Panc1 (cell line): ENCODE measurements at places on chromosomes 4 and X.

- DNase-seq: no peak
Observed at GRCh38 chr4:77127215-77127614, 29.8 kb upstream of the CCNG2 start.

DNA sequence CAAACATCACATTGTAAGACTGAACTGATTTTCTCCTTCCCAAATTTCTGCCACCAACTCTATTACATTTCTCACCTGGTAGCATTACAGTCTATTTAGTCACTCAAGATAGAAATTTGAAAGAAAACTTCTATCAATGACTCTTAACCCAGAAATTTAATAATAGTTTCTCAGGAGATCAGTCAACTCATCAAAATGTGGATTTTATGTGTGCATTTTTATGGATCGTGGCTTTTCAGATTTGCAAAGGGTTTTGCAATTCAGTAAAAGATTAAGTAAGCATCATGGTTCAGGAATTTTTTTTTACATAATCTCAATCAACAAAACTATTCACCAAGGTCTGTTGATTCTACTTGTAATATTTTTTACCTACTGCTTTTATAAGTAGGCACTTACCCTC, 111.1 kb downstream of the CFAP299 start:
- no peak for DNase-seq

DNA sequence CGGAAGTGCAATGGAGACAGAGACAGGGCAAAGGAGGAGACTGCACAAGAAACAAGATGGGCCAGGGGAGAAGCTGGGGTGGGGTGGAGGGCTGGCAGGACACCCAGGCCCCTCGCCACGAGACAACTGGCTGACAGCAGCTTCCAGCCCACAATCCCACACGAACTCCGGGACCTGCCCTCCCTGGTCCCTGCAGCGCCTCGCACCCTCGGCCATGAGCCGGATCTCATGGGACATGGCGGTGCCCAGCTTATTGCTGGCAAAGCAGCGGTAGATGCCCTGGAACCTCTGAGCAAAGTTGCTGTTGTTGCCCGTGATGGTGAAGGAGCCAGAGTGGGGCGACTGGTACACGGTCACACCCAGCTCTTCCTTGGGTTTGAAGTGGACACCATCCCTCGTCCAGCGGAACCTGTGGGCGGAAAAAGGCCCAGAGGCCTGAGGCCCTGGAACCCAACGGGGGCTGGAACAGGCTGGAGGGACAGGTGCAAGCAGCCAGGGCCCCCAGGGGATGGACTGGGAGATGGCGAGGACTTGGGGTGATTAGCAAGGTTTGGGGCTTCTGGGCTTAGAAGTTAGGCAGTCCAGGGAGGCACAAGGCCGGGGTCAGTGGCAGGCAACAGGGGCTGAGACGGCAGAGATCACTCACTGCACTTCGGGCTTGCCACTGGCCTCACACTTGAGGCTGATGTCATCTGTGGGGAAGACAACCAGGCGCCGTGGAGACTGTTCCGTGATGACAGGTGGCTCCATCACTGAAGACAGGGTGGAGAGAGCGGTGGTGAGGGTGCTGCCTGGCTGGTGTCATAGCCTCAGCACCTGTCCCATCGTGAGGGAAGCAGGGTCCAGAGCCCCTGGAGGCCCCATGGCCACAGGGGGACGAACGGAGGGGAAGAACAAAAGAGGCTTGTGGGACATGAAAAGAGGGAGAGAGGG, 13.8 kb downstream of the L1CAM start:
- no peak for DNase-seq

- DNase-seq: no peak
Observed at GRCh38 chrX:155577682-155578081, 35.1 kb downstream of the TMLHE start.

DNA sequence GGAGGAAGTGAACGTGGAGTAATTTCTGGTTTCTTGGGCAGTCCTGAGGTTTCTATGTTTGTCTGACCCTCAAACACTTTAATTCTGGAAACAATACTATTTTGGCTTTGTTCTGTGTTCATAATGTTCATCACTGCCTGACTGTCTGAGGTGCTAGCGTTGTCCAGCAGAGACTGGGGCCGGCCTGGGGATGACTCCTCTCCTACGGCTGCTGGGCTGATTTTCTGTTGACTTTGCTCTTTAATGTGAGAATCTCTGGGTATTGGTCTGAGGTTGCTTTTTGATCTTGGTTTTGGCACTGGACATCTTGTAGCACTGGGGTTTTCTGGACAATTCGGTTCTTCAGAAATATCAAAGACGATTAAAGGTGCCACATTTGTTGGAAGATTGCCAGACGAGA, 75.8 kb downstream of the RPS3A start:
- no peak for DNase-seq

DNA sequence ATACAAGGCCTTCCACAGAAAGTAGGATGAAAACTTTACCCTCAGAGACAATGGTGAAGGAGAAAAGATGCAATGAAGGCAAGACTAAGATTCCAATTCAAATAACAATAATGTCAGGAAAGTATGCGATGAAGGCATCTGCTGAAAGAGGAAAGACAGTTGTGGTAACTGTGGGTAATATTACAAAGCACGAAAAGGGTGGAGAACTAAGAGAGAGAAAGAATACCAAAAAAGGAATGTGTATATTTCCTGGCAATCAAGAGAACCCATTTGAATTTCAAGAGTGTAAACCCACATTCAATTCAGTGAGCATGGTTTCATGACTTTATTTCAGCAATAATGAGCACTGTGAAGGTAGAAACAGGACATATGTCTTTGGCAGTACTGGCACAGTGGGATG, 225.5 kb downstream of the PALLD start:
- DNase-seq: no peak

GRCh38 chrX:44842550-44843317, 1.1 kb upstream of the DUSP21 start:
- DNase-seq: peak; percentile 25

- DNase-seq: no peak
Observed at GRCh38 chr4:73211968-73212367, 46.6 kb downstream of the ANKRD17 start.

DNA sequence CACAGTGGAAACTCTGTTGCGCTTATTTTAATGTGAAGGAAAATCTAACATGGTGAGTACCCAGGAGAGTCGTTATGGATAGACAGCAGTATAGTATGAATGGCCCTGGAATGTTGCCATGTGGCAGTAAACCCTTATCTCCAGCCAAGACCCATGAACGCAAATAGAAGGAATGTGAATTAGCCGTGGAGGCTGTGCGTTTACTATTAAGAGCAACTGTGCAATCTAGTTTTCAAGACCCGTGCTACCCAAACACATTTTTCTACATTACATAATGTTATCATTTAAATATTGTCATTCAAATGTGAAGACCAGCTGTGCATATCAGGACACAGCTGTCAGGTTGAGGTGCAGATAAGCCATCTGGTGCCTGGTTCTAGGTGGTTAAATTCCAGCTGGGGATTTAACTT, 13.3 kb upstream of the AGA start:
- DNase-seq: no peak

- DNase-seq: no peak
Observed at GRCh38 chr4:176319151-176319703, 539 bp upstream of the SPCS3 start.

DNA sequence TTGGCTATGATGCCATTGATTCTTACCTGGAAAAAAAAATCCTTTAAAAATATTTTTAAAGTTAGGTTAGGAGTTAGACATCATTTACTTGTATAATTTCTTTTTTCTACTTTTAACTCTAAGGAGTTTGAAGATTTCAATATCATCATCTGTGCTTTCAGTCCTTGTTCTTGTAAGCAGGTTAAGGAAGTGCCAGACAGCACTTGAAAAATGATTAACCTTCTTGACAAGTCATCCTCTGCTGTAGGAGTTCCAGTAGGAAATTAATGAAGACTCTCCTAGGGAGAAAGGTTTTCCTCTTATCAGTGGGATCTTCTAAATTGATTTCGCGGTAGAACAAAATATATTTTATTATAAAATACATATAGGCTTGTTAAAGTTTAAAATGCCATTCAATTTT, 29.1 kb upstream of the ANAPC4 start:
- DNase-seq: no peak

DNA sequence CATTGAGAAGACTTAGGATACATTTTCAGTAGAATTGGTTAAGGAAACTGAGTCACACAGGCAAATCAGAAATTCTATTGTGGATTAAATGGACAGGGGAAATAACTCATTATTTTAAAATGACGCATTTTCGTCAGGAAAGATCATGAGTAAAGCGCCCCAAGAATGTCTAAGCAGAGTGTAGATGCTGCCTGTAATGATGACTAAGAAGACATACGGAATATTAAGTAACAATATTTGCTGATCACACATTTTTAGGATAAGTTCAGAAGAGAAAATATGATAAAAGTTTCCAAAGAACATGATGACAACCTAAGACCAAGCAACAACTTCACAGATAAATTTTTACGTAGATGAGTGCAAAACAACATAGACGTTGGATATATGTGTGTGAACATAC, 596.3 kb upstream of the TENM3 start:
- no peak for DNase-seq

GRCh38 chr4:110198435-110199416, at the start of gene ELOVL6:
ELOVL6 (minus strand) TSS chr4:110198615; CDS start chr4:110198335, 280 bp downstream.
- no peak for DNase-seq

GRCh38 chr4:55020131-55020530, 105.3 kb downstream of the KDR start:
- DNase-seq: no peak

- DNase-seq: peak; percentile 17
Observed at GRCh38 chrX:121308276-121308805, 260.9 kb downstream of the GLUD2 start.

GRCh38 chr4:157776930-157777528, 395.8 kb downstream of the GASK1B start:
- no peak for DNase-seq

DNA sequence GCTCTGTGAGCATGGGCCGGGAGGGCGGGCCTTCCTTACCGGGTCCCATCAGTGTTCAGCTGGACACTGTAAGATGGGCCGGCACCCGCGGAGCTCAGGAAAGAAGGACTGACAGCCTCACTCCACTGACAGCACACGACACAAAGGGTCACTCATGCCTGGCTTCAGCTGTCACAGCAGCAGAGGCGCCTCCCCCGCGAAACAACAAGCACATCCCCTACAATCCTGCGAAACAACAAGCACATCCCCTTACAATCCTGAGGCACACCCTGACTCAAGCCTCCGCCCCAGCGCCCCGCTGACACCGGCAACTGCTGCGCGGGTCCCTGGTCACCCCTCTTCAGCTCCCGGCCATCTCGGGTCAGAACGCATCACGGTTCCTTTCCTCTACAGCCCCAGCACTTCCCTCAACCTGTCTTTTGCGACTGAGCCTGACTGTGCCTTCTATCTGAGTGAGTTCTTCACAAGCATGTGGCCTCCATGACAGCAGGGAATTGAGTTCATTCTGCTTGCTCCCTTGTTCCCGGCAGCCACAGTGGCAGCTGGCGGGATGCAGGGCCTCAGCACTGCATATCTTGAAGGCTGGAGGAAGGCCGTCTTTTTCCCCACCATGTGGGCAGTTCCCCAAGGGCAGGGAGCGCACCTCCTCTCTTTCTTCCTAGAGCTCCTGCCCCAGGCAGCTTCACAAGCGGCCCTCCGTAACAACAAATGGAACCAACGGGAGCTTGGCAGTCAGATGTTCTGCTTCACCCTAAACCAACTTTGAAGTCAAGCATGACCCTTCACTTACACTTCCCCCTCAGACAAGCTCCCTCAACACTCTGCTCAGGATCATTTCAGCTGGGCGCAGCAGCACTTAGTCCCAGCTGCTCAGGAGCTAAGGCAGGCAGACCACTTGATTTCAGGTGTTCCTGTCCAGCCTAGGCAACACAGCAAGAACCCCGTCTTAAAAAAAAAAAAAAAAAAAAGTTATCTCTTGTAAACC, 39.6 kb downstream of the SCD5 start:
- no peak for DNase-seq

GRCh38 chrX:140346729-140347128, 158.1 kb downstream of the SOX3 start:
- DNase-seq: no peak

DNA sequence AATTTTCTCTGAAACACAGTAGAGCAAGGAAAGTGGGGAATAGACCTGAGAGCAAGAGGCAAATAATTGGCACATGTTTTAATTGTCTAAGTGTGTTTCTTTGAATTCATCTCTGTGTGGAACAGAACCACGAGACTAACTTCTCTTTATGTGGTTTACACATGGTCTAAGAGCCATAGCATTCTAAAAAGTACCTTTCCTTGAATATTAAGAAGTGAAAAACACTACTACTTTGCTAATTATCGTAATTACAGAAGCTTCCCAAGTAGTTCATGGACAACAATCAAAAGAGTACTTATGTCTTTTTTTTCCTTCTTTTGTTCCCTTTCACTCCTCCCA, 2.9 kb upstream of the CYBB start:
- no peak for DNase-seq

- DNase-seq: peak; percentile 5
Observed at GRCh38 chr4:175560604-175561003, 251.5 kb downstream of the GPM6A start.

DNA sequence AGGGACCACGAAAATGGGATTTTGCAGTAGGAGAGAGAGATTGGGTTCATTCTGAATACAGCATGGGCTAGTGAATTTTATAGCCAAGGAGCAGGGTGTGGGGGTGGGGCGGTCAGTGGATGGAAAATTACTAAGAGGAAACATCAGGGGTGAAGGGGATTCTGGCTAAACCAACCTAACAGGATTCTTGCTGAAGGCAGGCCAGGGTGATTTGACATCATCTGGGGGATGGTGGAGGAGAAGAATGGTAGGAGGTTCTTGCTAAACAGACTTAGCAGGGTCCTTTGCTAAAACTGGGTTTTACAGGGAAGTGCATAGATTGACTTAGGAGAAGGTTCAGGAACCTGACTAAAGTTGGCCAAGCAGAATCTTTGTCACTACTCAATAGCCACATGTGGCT, 91.9 kb downstream of the DNAAF6 start:
- DNase-seq: no peak

DNA sequence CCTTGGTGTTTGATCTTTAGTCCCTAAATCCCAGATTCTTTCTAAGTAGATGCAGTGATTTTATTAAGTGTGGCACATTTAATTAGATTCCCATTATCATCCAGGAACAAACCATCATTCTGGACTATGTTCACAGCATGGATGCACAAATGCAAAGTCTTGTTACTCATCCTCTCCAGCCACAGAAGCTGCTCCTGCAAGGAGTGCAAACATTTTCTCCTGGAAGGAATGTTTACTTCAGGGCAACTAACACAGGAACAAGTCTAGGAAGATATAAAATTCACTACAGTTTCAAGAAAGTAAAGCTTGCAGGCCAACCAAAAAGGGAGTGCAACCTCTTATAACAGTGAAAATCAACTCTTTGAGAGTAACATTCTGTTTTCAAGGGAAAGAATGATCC, 106.0 kb downstream of the IQCM start:
- no peak for DNase-seq

- DNase-seq: no peak
Observed at GRCh38 chr4:165462009-165462408, 83.2 kb downstream of the CPE start.

GRCh38 chrX:44157858-44158257, 184.7 kb upstream of the NDP start:
- no peak for DNase-seq
